Esophagus squamous epithelium (tissue), 5 donors: ENCODE measurements at places on chromosomes 1 and 21.

DNA sequence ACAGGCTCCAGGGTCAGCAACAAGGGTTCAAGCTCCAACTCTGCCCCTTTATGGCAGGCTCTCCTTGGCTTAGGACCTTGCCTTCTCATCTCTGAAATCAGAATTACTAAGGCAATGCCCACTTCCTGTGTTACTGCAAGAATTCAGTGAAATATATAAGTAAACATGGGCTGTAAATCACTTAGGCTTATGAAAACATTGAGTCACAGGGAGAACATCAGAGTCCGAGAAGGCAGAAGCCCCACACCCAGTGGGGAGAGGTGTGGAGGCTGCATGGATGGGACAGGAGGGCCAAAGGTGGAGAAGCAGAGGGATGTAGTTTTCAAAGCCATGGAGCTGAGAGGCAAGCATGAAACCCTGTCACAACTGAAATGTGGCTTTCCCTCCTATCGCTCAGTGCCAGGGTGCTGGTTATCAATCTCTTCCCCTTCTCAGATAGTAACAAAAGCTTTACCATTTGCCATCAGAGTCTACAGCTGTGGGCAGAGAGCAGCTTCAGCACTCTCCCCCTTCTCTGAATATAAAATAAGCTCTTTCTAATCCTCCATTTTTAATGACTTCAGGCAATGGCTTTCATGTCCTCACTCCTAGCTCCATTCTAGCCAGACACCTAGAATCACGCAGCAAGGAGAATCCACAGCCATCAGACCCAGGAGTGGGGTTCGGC, 3.4 kb downstream of the RGS8 start:
- no peak for DNase-seq

DNA sequence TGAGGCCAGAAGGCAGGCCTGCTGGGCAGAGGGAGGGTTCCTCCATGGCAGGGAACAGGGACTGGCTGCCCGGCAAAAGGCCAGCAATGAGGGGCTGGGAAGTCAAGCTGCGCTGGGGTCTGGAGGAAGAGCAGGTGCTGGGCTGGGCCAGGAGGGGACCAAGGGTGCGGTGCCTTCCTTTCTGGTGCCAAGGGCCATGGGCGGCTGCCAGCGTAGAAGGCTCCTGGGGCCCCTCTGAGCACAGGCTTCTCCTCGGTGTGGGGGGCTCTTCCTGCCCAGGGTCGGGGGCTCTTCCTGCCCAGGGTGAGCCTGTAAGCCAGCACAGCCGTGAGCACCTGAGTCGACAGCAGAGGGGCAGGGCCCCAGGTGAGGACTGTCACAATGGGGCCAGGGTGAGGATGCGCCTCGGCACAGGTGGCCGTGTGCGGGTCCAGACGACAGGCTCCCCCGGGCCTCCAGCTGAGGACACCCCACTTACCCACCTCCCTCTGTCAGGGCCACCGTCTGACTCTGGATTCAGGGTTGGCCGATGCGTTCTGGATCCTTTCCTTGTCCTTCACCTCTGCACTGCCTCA, 10.7 kb upstream of the DNMT3L start:
- no peak for DNase-seq

DNA sequence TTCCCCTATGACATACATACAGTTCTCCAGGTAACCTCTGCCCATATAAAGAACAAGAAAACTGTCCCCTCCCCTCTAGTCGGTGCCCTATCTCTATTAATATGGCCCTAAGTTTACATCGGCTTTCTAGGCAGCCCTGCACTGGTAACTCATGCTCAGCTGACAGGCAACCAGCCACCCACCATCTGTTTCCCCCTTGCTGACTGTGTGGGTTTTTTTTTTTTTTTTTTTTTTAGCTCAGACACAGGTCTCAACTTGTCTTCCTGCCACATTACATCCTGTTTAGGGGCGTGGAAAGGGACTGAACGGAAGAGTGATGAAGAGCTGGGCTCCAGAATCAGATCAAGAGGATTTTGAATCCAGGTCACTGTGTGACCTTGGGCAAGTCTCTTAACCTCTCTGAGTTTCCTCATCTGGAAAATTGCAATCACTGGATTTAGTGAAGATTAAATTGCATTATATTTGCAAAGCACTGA, 14.0 kb downstream of the LAPTM5 start:
- no peak for DNase-seq

DNA sequence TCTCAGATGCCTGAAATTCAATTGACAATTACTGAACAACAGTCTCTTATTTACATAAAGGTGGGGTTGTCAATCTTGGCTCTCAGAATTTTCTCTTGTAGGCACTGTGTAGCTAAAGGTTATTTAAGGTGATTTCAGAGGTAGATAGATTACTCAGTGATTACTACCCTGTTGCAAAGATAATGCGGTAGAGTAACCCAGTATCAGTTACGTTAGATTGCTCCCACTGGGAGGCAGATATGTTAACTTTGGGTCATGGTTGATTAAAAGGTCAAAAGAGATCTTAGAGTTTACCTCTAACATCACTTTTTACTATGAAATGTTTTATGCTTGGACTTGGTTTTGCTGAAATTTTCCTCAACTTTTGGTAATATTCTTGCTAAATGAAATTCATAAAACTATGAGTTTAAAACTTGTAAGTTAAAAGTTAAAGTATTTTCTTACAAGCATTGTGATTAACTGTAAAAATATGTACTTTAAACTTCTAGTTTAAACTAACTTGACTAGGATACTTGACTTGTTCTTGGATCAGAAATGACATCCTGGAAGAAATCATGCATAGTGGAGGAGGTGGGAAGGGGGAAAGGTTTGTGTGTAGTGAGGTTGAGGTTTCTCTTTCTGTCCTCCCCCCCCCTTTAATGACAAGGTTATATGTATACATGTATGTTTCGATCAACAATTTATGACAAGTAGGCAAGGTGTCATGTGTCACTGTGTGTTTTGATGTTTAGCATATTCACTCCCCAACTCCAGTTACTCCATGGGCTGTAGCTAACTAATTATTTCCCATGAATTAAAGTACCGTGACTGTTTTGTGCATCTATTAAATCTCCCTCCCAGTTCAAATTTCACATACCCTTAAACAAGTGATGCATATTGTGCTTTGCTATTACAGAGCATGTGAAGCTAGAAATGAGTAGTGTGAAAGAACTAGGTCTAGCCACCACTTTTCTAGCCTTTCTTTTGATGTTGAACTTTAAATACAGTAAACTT, 2.9 kb downstream of the LAMC1 start:
- DNase-seq = no peak
